Thoracic aorta (tissue), 2 donors: ENCODE measurements at places on chromosomes 5 and 9. TPM values are rescaled to one million over a fixed set of nuclear protein-coding genes. Genes with fewer than 3 reads are reported as not detected.

The NEUROG1 gene
- total RNA-seq, result not detected

The DCAF12 gene
- 14.9 TPM for total RNA-seq

The C5orf52 gene
- not detected for total RNA-seq

The TENT4A gene
- 47.6 TPM for total RNA-seq

The GLRA1 gene
- total RNA-seq, result not detected

The OTP gene
- total RNA-seq, result not detected

The NDUFAF2 gene
- 32.9 TPM for total RNA-seq

The NIPSNAP3A gene
- 19.2 TPM for total RNA-seq

The ACOT12 gene
- total RNA-seq, result 2.3 TPM

The LCN9 gene
- total RNA-seq, result not detected

- DNase-seq, result no peak
Measured at GRCh38 chr9:33329979-33330378, 39.7 kb downstream of the NFX1 start.

- DNase-seq, result no peak
Measured at GRCh38 chr9:130451004-130451390, 6.2 kb downstream of the ASS1 start.

- no peak for DNase-seq
Measured at GRCh38 chr5:178331491-178331996, 98.9 kb upstream of the PHYKPL start.

GRCh38 chr9:74282526-74283253, 214.4 kb upstream of the RORB start:
- DNase-seq, result no peak

DNA sequence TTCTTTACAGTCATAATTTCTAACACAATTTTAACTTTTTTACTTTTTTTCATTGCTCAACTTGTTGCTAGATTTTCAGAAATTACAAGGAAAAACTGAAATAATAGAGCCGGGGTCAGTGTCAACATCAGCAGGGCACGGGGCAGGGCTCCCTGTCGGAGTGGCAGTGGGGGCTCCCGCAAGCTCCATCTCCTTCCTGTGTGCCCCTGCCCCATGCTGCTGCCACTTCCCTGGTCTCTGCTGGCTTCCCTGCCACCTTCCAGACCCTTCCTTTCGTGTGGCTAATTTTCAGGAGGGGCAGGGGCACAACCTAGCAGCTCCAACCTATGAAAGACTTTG, 1.0 kb upstream of the EXOC3 start:
- DNase-seq, result no peak

- DNase-seq, result no peak
Measured at GRCh38 chr9:133468374-133468773, 8.6 kb downstream of the CACFD1 start.

GRCh38 chr9:14366076-14366475, 52.1 kb upstream of the NFIB start:
- no peak for DNase-seq

DNA sequence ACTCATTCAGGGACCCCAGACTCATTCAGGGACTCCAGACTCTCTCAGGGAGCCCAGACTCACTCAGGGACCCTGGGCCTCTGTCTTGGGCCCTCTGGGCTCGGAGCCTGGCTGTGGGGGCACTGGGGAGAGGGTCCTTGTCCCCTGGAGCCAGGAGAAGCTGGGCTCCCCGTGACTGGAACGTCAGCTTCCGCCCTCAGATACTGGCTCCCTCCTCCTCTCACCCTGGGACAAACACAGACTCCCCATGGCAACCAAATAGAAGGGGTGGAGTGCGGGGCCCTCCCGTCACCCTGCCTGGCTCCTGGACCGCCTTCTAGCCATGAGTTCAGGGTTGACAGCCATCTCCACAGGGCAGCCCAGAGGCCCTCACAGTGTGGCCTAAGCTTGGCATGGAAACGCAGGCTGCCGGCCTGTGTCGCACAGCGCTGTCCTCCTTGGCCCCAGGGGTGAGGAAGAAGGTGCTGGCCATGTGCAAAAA, 27.6 kb downstream of the ZDHHC11B start:
- DNase-seq, result no peak
